Hematopoietic multipotent progenitor cell treated with erythropoietin and hydrocortisone succinate and interleukin-3 and kit ligand, for 8 days (in vitro differentiated cells): ENCODE measurements at places on chromosomes 1 and 21.
A peak's percentile ranks its signal among the peaks of the same experiment; 100 is the strongest.

- peak; percentile 51 for DNase-seq
These were observed 717 bp downstream of the UBIAD1 start for GRCh38 chr1:11273595-11274234.

GRCh38 chr21:35548904-35549615 lies 500.0 kb upstream of the RUNX1 start:
- DNase-seq = no peak

DNA sequence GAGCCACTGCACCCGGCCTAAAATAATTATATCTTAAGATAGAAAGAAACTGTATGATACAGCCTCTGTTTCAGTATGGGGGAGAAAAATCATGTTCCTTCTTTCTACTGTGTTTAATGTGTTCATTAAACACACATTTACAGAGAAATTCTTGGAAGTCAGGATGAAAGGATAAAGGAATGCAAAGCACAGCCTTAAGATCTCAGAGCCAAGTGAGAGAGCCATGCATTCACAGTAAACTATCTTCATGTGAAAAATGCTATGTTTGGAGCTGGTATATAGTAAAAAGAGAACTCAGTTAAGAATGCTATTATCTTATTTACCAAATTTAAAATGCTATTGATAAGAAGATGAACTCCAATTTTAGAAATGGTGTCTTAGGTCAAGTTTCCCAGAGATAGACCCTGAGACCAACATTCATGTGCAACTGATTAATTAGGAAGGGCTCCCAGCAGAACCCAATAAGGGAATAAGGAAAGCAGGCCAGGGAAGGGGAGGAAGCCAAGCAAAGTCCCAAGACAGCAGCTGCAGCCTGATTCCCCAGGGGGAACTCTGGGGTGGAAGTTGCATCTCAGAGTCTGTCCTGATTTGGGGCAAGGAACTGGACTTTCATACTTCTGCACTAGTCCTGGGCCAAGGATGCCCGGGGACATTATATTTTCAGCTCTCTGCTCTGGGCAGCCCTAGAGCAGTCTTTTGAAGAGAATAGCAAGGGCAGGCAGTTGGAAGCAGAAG lies 130.0 kb upstream of the ZNF648 start:
- DNase-seq = no peak

DNA sequence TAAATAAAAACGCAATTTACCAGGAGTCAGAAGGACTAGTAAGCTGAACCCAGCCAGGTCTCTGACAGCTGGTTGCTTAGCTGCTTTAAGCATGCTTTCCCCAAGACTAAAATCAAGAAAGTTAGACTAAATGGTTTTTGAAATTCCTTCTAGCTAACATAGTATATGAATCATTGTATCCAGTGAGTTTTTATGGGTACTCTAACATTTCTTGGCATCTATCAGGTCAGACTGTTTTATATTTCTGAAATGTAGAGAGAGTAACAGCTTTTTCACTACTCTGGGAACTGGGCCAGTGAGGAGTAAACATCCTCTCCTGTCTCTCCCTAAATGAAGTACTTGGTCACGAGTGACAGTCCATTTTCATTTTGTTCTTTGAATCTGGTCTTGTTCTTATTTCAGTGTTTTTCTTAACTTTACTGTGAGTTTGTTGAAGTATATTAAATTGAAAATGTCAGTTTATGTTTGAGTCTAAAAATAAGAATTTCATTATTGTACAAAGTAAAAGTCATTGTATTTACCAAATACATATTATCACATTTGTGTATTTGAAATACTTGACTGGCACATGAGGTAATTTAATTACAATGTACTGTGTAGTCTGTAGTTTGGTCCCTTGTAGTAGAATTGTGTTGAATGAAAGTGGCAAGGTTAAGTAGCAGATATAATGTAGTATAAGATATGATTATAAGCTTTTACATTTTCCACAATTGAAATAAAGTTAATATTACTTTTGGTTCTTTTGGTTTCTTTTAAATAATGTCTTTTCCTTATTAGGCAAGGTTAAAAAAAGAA lies 47.6 kb downstream of the PKN2 start:
- DNase-seq = peak; percentile 44

- DNase-seq = no peak
These were observed 12.7 kb downstream of the TESK2 start for GRCh38 chr1:45478121-45478814.

DNA sequence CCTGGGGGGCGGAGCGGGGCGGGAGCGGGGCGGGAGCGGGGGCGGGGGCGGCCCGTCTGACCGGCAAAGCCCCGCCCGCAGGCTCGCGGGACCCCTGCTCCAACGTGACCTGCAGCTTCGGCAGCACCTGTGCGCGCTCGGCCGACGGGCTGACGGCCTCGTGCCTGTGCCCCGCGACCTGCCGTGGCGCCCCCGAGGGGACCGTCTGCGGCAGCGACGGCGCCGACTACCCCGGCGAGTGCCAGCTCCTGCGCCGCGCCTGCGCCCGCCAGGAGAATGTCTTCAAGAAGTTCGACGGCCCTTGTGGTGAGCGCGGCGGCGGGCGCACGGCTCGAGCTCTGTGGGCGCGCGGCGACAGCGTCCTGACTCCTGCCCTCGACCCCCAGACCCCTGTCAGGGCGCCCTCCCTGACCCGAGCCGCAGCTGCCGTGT lies 21.2 kb downstream of the AGRN start:
- DNase-seq = no peak

DNA sequence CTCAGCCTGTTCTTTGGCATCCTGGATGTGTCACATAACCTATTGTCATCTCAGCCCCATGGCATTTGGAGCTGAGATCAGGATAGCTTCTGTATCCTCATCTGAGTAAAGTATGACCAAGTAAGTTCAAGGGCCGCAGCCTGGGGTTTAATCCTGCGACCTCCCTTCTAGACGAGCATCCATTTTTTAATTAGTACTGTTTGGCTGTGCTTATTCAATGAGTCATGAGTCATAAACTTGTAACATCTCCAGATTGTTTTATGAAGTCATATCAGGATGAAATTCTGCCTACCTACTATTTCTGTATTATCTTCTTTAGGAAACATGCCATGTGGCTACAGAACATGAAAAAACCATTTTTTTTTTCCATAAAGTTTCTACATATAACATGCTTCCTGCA lies 119.1 kb downstream of the ERG start:
- DNase-seq = no peak

GRCh38 chr1:206117151-206117948 lies at the start of gene AVPR1B:
Gene AVPR1B, minus strand, starts transcription at chr1:206117388. Its CDS starts 498 bp downstream, at chr1:206116890.
- DNase-seq = no peak

DNA sequence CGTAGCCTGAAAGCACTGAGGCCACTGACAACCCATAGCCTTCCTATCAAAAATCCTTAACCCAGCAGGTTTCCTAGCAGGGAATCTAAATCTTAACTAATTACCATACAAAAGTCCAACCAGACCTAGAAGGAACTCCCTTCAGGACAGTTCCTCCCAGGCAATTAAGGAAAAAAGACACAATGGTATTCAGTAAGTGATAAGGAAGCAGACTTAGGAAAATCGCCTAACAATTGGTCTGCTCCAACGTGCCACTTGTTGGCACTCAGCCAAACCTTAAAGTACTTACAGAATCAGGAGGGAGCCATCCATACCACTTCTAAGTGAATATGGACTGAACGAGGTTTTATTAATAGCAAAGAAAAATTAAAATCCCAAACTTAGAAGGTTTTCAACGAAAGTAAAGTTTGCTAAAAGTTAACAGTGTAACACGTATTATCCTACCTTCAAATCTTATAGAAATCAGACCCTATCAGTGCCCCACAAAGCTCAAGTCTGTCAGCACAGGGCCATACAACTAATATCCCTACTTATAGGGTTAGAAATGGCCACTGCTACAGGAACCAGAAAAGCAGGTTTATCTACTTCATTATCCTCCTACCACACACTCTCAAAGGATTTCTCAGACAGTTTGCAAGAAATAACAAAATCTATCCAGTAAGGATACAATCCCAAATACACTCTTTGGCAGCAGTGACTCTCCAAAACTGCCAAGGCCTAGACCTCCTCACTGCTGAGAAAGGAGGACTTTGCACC lies 29.0 kb downstream of the SPATA6 start:
- DNase-seq = no peak

- DNase-seq = peak; percentile 98
These were observed 162.8 kb downstream of the FASLG start for GRCh38 chr1:172821609-172822274.

- no peak for DNase-seq
These were observed 1.0 kb upstream of the SAMD13 start for GRCh38 chr1:84300501-84300900.

DNA sequence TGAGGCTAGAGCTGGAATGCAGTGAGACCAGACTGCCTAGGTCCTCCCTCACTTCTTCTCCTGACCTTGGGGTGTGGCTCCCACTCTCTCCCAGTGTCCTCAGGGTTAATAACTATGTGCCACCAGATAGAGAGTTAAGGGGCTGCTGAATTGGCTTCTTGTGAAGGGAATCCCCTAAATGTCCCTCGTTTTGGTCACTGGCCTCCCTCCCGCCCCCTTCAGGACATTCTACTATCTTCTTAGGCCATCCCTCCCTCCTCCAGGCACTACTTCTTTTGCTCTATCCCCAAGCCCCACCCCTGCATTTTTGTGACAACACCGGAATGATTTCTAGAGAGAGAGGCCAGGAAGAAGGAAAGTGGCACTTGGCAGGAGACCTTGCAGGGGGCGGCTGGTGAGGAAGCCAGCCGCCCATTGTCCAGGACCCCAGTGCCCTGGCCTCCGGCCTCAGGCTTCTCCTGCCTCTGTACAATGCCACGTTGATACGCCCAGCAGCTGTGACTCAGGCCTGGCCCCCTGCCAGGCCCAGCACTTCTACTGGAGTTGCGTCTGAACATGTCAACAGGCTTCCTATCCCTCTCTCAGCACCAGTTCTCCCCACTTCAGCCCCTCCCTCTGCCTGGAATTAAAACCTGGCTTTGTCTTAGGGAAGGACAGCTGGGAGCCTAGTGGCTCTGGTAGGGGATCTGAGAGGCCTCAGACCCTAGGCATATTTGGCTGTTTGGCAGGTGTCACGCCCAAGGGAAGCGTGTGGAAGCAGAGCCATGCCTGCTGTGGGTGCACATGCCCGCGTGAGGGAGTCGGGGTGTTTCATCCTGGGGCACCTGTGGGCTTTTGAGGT lies 9.1 kb downstream of the LMNA start:
- DNase-seq = peak; percentile 93

DNA sequence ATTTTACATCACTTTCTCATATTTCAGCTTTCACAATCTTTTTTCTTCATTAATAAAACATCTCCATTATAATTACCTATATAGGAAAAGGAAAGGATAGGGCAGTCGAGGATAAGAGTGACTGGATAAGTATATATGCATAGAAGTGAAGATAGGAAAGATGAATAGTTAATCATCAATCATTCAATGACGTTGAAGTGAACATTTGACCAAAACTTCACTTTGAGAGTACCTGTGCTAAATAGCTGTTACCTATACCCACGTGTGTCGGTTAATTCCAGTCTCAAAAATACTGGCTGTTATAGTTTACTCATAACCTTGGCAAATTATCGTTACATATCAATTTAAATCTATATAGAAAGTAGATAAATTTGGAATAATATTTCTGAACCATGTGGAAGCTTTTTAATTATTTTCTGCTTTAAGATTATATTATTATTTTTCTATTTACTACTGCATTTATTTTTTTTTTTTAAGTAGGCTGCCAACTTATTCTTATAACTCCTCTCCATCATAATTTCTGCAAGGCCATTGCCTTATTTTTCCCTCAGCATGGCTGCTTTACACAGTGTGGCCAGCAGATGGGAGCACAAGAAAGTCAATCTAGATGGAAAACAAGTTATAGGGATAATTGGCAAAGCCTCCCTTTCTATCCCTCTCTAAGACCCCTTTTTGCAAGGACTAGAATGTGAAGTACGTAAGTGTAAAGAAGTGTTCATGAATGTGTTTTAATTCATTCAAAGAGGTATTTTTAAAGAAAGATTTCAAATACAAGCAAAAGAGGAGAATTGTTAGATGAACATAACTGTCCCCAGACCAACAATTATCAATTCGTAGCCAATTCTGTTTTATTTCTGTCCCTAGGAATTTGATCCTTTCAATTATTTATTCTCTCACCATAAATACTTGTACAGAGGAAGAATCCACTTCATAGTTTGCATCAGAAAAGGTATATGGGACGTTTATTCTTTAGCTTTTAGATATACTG lies 290.4 kb downstream of the KCNT2 start:
- peak; percentile 44 for DNase-seq

DNA sequence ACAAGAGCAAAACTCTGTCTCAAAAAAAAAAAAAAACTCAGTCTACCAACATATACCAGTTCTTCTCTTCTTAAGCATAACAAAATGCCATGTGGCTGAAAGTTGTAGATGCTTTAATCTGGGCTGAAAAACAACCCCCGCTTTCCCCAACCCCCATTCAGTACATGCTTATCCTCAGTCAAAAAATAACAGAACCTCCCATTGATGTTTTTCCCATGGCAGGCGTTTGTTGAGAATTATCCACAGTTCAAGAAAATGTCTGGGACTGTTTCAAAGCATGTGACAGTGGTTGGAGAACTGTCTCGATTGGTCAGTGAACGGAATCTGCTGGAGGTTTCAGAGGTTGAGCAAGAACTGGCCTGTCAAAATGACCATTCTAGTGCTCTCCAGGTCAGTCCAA lies 14.9 kb downstream of the VPS45 start:
- DNase-seq = no peak

DNA sequence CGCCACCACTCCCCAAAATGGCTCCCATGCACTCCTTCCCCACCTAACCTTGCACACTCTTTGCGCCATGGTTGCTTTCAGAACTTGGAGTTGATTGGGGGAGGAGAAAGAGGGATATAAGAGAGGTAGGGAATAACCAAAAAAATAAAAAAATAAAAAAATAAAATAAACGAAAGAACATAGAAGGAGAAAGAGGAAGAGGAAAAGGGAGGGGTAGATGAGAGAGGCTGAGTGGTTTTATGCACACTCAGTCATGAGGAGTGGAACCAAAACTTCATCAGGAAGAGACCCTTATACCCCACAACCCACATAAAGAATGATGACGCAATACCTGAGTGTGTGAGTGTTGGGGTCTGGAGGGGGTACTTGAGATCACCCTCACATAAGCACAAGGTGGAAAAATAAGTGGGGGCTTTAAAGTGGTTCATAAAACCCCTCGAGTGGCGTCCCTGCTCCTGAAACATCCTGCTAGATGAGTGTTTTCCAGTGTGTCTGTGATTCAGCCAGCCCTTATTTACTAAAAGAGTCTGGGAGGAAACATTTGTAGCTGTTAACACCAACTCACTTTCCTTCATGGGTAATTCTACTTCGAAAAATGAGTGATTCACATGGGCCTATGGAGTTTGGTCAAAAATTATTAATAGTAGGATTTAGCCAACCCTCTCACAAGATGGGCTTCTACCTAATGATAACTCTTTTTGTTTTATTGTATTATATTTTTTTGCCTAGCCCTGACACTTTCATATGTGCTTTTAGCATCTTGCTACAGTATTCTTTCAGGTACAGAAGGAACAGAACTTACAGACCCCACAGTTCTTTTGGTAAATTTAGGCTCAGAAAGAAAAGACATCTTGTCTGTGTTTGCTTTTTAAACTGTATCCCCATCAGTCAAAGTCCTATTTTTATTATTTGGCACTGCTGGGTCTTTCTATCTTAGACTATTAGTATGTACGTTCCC lies 5.2 kb downstream of the SLAMF1 start:
- no peak for DNase-seq

- no peak for DNase-seq
These were observed 32.3 kb downstream of the EEIG2 start for GRCh38 chr1:108592030-108592759.
